Prostate gland (tissue), 2 donors: ENCODE measurements at places on chromosomes 12 and 14.

DNA sequence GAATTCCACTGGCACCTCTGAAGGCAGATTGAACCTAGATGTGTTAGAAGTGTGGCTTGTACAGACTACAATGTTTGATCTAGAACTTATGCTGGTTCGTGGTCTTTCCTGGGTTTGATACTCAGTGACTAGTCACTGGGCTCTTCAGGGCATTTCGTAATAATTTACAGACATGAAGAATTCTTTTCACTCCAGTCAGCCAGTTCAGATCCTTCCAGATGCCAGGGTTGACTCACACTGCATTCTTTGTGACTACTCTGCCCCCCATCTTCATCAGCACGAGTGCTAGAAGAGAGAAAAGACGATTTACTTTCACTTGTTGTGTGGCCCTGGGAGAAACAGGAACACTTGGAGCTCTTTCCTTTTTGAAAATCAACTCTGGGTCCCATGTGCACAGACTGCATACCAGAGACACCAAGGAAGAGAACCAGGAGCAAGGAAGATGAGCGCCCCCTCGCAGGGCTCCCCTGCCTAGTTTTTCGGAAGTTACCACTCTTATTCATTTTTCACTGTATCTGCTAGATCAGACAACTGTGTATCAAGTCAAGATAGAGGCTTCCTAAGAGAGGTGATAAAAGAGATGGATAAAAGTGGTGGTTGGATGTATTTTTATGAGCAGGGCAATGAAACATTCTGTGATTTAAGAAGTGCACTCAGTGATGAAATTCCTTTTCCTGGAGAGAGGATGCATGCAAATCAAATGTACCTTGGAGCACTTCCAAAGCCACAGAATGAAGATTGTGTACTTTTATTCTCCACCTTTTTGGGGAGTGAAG, 33.5 kb upstream of the EVL start:
- DNase-seq, result peak; percentile 60

DNA sequence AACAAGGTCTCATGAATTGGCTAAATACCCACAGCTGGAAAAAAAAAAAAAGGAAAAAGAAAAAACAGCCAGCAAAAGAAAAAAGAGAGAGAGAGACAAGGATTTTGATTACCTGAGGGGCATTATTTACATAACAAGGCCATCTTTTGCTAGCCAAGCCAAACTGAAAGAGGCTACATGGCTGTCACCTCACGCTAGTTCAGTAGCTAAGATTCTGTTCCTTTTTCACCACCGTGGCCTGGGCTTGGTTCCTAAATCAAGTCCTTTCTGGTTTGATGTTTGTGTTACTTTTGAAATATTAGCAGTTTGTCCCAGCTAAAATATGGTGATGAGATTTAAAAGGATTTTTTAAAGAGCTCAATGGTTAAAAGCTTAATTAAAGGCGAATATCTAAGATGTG, 2.0 kb upstream of the SDS start:
- DNase-seq, result no peak

DNA sequence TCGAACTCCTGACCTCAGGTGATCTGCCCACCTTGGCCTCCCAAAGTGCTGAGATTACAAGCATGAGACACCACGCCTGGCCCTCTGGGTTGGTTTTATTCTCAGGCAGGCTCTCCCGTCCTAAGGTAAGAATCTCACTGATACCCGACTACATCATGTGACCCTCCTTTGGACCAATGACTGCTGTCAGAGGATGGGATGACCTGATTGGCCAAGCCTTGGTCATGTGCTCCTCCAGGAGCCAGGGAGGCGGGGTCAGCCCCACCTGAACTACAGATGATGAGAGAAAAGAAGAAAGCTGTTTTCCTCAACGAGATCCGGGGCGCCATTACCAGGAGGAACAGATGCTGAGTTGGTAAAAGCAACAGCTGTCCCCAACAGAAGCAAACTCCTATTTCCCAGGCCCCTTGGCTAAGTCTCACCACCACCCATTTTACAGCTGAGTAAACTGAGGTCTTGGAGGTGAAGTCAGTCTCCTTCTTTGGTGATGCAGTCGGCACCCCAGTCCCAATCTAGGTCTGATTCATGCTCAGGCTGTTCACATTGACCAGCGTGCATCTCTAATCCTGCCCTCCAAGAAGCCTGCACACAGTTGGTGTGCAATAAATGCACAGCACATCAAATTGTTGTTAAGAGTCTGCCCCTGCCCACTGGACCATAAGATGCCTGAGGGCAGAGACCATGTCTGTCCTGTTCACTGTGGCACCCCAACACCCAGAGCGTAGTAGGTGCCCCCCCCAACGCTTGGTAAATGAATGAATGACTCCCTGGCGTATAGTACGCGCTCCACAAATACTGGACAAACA, 118.8 kb downstream of the SCARB1 start:
- DNase-seq, result no peak

GRCh38 chr12:78697817-78698415, 166.7 kb upstream of the SYT1 start:
- DNase-seq, result no peak

DNA sequence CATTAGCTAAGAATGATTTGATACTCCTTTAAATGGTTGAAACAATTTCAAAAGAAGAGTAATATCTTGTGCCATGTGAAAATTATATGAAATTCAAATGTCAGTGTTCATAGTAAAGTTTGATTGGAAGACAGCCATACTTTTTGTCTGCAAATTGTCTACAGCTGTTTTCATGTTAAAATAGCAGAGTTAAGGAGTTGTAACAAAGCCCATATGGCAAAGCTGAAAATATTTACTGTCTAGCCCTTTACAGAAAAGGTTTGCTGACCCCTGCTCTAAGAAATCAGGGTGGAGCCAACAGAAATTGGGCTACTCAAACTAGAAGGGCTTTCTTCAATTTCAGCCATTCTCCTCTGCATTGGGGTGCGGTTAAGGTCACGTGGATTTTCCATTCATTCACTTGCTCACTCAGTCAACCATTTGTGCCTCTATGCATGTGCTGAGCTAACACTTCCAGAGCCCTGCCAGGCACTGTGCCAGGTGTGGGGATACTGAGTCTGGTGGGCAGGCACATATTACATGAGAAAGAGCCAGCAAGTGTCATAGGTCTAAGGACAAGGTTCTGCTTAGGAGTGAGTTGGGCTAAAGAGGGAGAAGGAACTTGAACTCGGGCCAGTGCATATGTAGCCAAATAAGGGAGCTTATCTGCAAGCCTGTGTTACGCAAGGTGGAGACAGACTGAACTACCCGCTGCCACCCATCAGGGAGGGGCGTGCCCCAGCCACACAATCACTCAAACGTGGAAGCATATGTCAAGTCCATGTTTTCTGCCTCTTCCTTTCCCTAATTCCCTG, 139.8 kb upstream of the NOS1 start:
- DNase-seq, result no peak

DNA sequence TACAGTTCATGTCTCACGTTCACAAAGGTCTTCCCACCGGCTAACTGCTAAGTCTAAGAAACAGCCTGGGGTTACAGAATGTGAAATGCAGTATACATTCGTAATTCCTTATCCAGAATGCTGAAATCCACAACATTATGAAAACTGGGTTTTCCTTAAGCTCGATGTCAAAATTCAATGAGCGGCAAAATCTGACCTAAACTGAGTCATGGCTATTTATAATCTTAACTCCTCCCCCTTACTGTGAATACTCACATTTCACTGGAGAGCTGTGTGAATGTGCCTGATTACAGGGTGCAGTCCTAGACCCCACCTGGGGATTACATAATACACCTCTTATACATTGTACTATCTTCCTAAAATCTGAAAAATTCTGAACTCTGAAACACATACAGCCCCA, 35.3 kb downstream of the STX2 start:
- DNase-seq, result no peak

DNA sequence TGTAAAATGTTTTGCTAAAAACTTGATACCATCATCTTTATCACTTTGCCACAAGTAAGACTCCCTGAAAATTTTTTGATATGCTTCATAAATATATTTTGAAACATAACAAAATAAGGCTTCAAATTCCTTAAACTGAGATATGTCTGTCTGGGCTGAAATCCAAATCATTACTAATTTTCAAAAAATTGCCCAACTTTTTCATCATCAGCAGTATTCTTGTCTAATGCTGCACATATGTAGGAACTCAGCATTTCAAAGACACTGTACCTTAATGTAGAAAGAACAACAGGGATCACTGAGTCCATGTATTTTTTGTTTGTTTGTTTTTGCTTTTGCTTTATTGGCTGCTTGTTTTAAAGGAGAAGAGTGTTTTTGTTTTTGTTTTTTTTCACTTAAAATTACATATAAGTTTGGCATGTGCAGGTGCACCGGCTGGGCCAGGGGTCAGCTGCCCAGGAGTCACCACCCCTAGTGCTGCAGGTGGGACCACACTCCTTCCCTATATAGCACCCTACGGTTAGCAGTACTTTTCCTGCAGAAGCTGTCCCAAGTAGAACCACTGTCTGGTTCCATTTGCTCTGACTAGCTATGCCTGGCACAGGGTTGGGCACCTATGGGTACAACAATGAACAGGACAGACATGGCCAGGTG, 231.2 kb downstream of the PIK3C2G start:
- DNase-seq, result no peak

- no peak for DNase-seq
These were observed 75.9 kb upstream of the C14orf180 start for GRCh38 chr14:104503691-104504090.

GRCh38 chr14:90272523-90272922, 16.2 kb downstream of the PSMC1 start:
- DNase-seq, result no peak

DNA sequence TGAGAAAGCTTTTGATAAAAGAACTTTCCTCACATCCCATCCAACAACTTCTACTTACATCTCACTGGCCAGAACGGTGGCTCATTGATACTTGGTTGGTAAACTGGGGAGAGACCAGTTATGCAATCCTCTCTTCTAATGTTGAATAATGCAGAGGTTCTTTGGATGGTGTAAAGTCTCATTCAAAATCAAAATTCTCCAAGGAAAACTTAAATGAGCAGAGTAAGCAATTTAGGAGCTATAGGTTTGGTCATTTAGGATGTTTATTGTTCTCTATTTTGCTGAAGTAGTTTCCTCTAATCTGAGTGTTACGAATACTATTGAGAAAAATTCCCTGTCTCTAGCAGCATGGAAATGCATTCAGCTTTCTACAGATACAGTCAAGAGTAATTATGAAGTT, 26.5 kb upstream of the STK38L start:
- no peak for DNase-seq

GRCh38 chr12:113471619-113472171, at the start of gene LHX5:
LHX5 (minus strand) TSS chr12:113471871; CDS start chr12:113471498, 373 bp downstream.
- DNase-seq, result no peak

- DNase-seq, result no peak
These were observed 130.0 kb upstream of the ARHGAP5 start for GRCh38 chr14:31947076-31947475.

DNA sequence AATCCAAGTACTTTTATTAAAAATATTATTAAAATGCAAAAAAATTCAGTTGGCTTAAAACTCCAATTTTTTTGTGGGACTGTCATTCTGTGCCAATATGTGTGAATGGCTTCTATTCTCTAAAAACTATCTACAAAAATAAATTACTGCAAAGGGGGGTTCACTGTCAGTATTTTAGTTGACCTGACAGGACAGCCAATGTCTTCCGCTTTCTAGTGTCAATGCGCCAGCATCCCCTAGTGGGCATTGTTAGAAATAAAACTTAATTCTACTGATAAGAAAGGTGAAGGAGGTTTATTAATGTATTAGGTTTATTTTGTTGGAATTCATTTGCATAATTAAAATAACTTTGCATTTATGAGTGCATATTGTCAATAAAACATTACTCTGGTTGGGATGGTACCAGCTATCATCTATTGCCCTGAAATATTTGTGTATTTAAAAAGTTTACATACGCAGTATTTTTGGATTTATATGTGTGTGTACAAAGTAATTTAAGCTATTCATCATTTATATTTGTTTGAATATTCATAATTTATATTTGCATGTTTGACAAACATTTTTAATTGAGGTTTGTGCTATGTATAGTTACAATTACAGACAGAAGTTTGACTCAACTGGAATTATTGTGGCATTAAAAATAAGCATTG, 527.2 kb downstream of the FLRT2 start:
- no peak for DNase-seq

DNA sequence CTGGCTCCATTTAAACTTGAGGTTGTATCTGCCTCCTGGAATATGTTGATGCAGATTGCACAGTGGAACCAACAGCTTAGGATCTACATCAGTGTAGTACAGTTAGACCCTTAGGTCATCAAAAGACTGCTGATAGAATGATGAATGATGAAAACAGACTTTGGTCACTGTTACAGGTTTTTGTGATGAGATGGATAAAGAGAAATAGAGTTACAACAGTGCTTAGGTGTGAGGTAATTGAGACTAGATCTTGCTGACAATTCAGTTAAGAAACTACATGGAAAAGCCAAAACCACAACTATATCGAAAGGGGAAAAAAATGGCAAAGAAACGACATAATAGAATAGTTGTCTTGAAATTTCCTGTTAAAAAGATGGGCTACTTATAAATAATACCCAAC, 145.7 kb upstream of the LMNTD1 start:
- no peak for DNase-seq

- DNase-seq, result no peak
These were observed 130.9 kb downstream of the NDUFA12 start for GRCh38 chr12:94872671-94872970.

DNA sequence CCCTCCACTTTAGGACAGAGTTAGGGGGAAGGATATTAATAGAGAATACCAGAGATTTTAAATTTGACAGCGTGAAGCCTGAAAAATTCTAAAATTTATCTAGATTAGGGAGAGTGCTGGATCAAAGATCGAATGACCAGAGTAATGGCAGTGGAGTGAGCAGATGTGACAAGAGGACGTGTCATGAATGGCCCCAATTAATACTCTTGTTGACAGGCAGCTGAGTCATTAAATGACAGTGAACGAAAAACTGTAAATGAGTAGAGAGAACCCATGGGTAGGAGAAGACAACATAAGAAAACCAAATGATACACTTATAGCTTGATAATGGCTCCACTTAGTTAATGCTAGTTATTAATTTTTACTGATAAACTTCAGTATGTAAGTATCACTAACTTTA, 73.9 kb upstream of the PLEKHA5 start:
- no peak for DNase-seq

- no peak for DNase-seq
These were observed 30.5 kb upstream of the NUDT4 start for GRCh38 chr12:93347054-93347785.
